ENCODE measurements at places on chromosomes 13 and 19.
A peak's percentile ranks its signal among the peaks of the same experiment; 100 is the strongest.

DNA sequence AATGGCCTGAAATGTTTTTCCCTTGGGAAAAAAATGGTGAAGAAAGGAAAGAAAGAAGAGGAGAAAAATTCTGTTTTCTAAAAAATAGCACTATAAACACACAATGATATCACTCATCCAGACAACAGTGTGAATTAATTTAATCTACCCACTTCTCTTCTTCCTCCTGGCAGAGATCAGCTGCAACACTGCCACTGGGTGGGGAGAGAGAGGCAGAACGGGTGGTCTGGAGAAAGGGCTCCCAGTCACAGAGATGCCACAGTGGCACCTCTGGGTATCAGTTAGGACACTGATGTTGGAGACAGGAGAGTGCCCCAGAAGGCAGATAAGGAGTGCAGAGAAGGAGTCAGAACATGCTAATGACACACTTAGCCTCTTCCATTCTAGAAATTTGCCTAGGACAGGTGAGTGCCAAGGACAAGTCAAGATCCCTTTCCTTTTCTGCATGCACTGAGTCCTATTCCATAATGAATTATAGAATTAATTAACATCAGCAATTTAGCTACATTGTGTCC is 168.6 kb downstream of the SUCLA2 start:
- DNase-seq = no peak

DNA sequence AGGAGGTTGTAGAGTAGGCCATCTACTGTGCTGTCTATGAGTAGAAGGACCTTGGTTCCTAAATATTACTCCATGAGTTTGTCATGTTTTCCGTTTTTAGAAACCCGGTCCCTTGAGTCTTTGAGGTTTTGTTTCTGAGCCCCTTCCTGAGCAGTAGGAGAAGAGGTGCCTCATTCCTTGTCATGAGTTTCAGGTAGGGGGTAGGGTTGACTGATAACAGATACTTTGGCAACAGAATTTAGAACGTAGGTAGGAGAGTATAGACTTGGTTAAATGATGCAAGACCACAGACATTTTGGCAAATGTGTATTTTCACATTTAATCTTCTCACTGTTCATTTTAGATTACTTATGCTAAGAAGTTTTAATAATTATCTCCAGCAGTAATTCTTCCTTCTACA is 24.6 kb downstream of the LMO7 start:
- no peak for DNase-seq

- peak; percentile 65 for DNase-seq
Observed at GRCh38 chr13:75870397-75870903, 234.3 kb downstream of the LMO7 start.

- DNase-seq = no peak
Observed at GRCh38 chr13:70297189-70297616, 189.0 kb upstream of the KLHL1 start.

GRCh38 chr19:51713319-51714285 is 10.2 kb downstream of the HAS1 start:
- no peak for DNase-seq

- DNase-seq = no peak
Observed at GRCh38 chr13:37510441-37510840, 88.1 kb downstream of the POSTN start.

GRCh38 chr13:25988661-25989060 is 63.2 kb downstream of the SHISA2 start:
- no peak for DNase-seq

DNA sequence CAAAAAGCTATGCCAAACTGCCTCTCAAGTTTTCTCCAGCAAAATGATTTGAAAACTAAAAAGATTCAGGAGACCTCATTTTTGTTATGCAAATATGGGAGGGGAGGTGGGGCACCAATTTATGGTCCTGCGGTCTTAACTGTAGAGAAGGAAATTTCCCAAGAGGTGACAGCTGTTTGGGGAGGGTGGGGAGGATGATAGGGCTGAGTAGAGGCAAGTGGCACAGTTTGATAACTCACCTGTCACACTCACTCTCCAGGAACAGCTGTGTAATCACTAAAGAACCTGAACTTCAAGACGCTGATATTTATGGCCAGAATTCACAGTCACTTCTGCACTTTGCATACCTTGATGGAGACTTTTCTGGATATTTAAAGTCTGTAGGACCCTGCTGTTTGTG is 232.9 kb upstream of the STARD13 start:
- no peak for DNase-seq

GRCh38 chr13:31111136-31111535 is 50.6 kb downstream of the HSPH1 start:
- DNase-seq = no peak

DNA sequence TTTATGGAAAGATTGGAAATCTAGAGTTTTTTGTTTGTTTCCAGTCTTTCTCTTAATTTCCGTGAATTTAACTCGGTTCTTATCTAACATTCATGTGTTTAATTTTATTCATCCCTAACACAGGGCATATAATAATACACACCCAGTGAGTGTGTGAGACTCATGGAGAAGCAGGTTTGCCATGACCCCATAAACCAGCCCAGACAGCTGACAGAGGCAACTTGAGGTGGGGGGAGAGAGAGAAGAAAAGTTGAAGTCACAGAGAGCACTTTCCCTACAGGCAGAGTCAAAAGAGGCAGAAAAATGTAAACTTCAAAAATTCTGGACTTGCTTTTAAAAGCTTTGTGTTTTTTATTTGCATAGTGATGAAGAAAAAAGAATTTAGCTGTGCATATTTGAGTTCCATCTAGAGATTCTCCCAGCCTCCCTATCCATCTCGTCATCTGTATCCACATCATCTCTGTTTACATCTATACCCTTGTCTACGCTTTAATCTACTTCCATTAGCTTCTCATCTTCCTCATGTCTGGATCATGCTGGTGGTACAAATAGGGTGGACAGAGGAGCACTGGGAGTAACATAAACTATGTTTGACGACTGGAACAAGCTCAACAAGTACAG is 60.2 kb downstream of the THSD1 start:
- DNase-seq = no peak

- no peak for DNase-seq
Observed at GRCh38 chr19:50785329-50785728, 4.9 kb upstream of the ACP4 start.
